ENCODE measurements at places on chromosomes 3 and 15.

GRCh38 chr3:158528076-158528674, 42.8 kb upstream of the MLF1 start:
- no peak for DNase-seq

- peak; percentile 74 for DNase-seq
Measured at GRCh38 chr15:79315623-79316328, 4.9 kb downstream of the TMED3 start.

GRCh38 chr3:100033184-100033583, 81.1 kb downstream of the FILIP1L start:
- no peak for DNase-seq

DNA sequence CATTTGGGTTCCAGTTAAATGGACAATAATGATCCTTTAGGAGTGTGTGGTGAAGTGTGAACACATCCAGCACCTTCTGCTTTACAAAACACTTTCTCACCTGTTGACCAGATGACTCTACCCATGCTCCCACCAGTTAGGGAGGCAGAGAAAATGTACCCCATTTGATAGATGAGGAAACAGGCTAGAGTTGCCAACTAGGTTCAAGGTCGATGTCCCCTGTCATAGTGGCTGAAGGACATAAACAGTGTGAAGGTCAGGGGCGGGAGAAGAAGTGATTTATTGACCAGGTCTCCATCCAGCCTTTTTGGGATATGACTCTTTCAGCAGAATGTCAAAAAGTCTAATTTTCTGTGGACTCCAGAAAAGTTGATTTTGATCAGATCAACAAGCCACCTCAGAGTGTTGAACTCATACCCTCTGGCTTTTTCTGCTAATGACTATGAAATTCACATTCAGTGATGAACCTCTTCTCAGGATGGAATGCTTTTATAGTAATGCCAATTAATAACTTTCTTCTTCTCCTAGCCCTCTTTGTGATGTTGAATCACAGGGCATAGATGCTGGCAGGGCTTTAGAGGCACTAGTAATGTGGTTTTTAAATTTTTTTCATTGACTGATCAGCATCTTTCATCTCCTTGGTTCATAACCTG, 57.5 kb downstream of the CPN2 start:
- no peak for DNase-seq

- DNase-seq, result no peak
Measured at GRCh38 chr15:65595960-65596359, 15.0 kb downstream of the INTS14 start.

GRCh38 chr15:63195569-63196015, 6.2 kb downstream of the RAB8B start:
- DNase-seq, result no peak
